ENCODE measurements at places on chromosomes 12 and 14. TPM values are rescaled to one million over a fixed set of nuclear protein-coding genes. Genes with fewer than 3 reads are reported as not detected.

The PDZRN4 gene
- total RNA-seq = 0.62 TPM

The EGLN3 gene
- 9.4 TPM for total RNA-seq

The GDF3 gene
- not detected for total RNA-seq

The RND1 gene
- total RNA-seq = not detected

The SERPINA3 gene
- total RNA-seq = 18.3 TPM

The KRT83 gene
- total RNA-seq = 0.13 TPM
